ENCODE measurements at places on chromosomes 5 and 9. TPM values are rescaled to one million over a fixed set of nuclear protein-coding genes. Genes with fewer than 3 reads are reported as not detected.

The SUSD3 gene
- total RNA-seq, result not detected

The CPLANE1 gene
- 14.1 TPM for total RNA-seq

- no peak for DNase-seq
Observed at GRCh38 chr5:80078921-80079320, 43.8 kb downstream of the THBS4 start.

The ITK gene
- not detected for total RNA-seq

The C7 gene
- not detected for total RNA-seq

DNA sequence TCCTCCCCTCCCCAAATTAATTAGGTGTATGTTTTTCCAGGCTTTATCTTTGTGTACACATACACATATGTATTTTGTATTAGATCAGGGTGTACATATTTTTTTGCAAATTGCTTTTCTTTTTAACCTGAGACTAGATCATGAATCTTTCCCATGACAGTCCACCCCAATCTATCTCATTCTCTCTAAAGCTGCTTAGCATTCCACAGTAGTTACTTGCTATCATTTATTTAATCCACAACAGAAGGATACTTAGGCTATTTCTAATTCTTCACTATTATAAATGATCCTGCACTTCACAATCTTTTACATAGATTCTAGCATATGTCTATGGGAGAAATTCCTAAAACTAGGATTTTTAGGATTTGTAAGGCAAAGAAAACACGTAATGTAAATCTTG lies 43.9 kb downstream of the SH3RF2 start:
- DNase-seq, result no peak

The ALDH1A1 gene
- not detected for total RNA-seq

- DNase-seq, result no peak
Observed at GRCh38 chr5:168226012-168226411, 65.4 kb upstream of the WWC1 start.

DNA sequence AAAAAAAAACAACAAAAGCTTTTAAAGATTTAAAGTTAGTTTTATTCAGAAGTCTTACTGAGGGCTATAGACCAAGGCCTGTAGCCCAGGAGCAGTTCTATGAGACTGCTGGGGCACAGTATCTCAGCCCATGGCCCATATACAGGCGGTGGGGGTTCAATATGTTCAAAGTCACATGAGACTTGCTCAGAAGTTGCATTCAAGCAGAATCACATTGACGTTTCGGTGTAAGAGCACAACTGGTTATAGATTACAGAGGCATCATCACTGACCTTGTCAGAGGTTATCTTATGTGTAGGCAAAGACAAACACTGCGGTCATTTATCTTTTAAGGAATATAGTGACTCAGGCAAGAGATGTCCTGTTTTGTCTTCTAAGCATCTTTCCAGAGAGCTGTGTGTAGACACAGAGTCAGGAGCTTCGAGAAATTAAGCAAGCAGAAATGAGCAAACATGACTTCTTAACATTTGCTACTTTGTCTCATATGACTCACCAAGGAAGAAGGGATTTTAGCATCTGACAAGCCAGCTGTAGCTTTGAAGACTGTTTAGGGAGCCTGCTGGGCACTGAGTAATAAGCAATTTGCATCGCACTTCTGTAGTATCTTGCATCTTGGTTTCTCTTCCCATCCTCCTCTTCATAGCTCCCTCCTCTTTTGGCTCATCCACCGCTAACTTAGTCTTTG lies 12.9 kb upstream of the F2RL1 start:
- DNase-seq, result peak; percentile 98

GRCh38 chr5:77955577-77955976 lies 179.4 kb upstream of the TBCA start:
- no peak for DNase-seq

GRCh38 chr5:18653216-18653752 lies 1019.0 kb downstream of the TAF11L14 start:
- DNase-seq, result no peak

DNA sequence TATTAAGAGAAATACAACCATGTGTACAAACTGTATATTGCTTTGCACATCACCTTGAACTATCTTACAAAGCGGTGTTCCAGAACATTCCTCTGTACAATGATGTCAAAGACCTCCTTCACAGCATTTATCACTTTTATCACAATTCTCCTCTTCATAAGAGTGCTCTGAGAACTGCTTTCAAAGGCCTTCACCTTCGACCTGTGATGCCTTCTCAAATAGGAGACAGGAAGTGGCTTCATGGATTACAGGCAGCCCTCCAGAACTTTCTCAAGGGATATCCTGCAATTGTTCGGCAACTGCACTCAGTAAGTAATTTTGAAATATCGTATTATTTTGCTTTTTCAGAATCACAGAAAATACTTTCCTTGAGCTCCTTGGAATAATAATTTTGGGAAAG lies 68.0 kb upstream of the IL7R start:
- DNase-seq, result no peak

The SRD5A1 gene
- 23.4 TPM for total RNA-seq

GRCh38 chr5:87051502-87052113 lies 216.1 kb upstream of the RASA1 start:
- no peak for DNase-seq

The NPDC1 gene
- 0.60 TPM for total RNA-seq

The LIFR gene
- 5.5 TPM for total RNA-seq

The MCTP1 gene
- total RNA-seq, result 3.4 TPM

DNA sequence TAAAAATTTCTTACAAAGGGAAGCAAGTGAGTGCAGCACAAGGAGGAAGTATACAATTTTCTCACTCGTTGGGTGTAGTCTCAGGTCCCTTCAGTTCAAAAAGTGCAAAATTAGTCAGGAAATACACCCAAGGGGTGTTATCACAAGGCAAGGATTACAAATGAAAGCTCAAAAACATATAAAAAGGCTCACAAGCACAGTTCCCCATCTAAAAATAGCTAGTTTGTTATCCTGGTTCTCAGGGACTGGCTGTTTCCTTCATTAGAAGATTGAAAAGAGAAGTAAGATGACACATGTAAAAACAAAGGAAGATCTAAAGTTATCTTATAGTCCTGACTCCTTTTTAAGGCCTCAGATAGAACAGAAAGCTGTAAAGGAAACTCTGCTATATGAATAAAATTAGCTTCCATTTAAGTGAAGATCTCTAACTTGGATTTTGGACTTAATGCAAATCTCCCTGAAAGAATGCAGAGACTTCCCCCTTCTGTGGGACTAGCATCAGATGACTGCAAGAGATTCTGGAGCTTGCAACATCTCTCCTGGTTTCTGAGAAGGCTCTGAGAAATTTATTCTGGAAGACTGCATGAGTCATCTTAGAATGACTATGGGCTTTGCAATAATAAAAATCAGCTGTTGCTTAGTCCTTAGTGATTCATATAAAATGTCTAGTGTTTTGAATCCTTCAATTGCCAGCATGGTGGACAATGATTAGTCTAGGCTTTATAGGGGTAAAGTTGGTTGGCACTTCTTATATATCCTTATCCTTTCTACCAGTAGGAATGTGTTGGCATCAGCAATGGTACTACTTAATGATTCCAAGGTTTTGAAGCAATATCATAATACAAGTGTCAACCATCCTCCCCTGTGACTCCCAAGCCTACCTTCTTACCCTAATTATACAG lies 25.4 kb downstream of the DAB2 start:
- peak; percentile 94 for DNase-seq

The PGM5 gene
- 0.36 TPM for total RNA-seq

The OSMR gene
- total RNA-seq, result 21.2 TPM

DNA sequence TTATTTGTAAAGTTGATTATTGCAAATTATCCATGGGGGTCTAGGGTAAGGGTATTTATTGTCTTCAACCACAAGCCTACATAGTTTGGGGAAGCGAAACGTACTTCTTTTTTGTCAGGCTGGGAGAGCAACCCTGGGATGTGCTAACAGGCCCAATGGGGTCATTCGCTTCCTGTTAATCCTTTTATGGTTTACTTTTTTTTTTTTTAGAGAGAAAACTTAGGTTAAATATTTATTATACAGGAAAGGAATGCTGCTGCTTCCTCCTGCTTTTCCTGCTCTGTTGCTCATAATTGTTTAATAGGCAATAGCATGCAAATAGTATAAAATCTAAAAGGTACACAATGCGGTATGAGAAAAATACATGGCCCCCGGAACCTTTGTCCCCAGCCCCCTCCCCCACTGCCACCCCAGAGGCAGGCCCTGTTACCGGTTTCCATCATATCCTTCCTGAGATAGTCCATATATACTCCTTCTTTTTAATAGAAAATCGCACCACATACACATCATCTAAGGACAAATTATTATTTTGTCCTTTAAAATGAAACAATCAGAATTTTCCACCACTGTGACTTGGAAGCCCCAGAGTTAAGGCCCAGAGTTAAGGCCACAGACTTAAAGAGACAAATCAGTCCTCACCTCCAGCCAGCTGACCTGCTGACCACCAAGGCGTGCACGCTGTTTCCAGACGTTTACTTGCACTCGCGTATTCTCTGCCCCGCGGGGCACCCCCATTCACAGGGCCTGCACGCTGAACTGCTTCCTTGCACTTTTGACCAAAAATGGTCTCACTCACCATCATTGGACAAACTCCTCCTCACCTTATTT lies 83.9 kb downstream of the NDFIP1 start:
- DNase-seq, result no peak

- DNase-seq, result no peak
Observed at GRCh38 chr5:17477573-17478265, 20.3 kb upstream of the TAF11L2 start.

The STPG3 gene
- not detected for total RNA-seq

GRCh38 chr5:82365744-82366228 lies 87.6 kb upstream of the RPS23 start:
- peak; percentile 55 for DNase-seq

DNA sequence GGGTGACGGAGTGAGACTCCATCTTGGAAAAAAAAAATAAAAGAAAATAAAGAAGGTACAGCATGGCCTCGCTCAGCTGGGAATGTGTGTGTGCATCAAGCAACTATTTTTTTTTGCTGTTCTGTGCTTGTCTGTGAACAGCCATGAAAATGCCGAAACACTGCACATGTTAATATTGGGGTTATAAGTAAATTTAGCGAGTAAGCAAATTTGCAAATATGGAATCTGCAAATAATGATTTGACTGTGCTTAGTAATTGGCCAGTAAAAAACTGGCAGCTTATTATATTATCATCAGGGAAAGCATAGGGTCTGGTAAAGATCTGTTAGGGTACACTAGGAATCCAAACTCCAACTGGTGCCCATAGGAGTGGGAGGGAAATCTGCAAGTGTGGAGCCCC lies 278.1 kb upstream of the KLF4 start:
- no peak for DNase-seq

DNA sequence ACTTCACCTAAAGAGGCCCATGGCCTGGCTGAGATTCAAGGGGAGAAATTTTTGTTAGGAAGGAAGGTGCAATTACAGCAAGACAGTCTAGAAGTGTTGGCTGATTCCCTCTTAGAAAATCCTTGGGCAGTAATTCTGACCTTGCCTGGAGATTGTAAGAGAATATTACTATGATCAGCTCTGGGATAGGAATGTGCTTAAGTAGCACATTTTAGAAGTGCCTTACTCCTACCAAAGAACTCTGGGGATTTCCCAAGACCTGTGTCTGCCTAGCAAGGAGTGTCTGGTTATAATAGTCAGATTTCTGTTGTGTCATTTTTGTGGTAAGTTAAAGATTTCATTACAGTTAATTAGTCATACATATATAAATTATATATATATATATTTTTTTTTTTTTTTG lies 52.3 kb downstream of the NLN start:
- peak; percentile 38 for DNase-seq

The SLC6A7 gene
- total RNA-seq, result not detected

DNA sequence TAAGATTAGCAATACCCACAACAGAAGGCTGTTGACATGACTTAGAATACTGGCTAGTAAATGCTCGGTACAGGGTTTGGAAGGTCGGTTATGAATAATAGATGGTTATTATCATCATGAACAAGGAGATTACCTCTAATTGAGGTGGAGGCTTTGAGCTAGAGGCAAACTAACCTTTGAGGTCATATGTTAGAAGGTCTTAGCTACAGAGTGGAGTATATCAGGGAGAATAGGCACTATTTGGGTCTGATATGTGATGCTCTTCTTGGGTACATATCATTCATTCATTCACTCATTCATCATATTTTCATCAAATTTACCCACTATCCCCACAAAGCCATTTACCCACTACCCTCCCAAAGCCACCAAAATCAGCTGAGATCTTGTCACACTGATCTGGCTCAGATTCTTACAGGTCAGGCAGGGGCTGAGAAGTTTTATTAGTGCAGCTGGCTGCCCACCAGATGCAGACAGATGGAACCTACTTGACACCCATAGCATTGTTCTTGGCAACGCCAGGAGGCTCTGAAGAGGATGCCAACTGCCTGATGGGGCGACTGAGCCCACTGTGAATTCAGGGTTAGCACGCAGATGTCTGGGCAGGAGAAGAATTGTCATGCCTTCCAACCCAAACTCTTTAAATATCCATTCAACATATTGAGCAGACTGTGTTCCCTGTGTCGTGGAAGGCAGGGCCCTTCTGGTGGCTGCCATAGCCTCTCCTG lies 90.2 kb upstream of the SH3PXD2B start:
- no peak for DNase-seq

DNA sequence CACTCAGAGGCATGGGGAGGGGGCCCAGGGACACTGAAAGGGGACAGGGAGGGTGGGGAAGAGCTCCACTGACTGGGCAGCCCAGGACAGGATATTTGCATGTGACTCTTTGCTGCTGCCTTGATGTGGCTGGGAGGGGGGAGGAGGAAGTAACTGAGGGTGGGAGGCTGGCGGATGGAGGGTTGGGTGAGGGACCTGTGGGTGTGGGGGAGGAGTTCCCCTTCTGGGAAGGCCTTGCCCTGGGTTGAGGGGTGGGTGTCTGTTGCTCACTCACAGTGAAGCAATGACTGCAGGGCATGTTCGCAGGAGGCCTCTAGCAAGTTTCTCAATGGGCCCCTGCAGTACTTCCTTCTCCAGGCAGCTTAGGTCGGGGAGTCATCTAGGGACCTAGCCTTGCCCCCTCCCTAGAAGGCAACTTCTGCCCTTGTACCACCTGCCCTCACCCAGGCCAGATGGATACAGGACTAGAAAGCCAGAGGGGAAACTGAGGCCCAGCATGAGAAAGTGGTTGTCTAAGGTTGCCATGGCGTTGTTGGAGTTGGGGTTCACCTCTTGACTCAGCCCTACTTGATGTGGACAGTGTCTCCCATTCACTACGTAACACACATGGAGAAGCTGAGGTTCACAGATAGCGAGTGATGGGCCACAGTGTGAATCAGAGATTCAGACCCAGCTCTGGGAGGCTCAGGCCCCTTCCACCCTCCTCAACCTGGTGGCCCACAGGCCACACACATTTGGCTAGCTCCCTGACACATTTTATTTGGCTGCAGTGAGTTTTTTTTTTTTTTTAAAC lies 3.0 kb downstream of the GRK6 start:
- no peak for DNase-seq

DNA sequence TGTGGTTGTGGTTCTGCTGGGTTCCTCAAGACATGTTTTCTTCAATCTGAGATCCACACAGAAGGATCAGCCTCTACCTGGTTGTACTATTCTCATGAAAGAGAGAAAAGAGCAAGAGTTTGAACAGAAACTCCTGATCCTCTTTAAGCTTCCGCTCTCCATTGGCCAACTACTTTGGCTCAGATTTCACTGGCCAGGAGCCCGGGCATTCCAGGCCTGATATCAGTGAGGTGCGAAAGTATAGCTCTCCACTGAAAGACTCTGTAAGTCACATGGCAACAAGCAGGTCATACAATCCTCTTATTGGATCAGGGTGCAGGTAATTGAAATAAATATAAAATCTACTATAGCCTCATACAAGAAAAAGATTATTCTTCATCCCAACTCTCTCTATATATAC lies 920.5 kb downstream of the TLE4 start:
- no peak for DNase-seq

- DNase-seq, result no peak
Observed at GRCh38 chr5:68823301-68823700, 270.5 kb upstream of the SLC30A5 start.

The SPINK4 gene
- not detected for total RNA-seq

GRCh38 chr9:120236596-120236995 lies 343.4 kb downstream of the CDK5RAP2 start:
- no peak for DNase-seq
